Spleen (tissue), 13 donors: ENCODE measurements at places on chromosomes 2 and 18. TPM values are rescaled to one million over a fixed set of nuclear protein-coding genes. Genes with fewer than 3 reads are reported as not detected.

- peak; percentile 64 for DNase-seq
These were observed 113.4 kb downstream of the RTP5 start for GRCh38 chr2:241982706-241983570.

DNA sequence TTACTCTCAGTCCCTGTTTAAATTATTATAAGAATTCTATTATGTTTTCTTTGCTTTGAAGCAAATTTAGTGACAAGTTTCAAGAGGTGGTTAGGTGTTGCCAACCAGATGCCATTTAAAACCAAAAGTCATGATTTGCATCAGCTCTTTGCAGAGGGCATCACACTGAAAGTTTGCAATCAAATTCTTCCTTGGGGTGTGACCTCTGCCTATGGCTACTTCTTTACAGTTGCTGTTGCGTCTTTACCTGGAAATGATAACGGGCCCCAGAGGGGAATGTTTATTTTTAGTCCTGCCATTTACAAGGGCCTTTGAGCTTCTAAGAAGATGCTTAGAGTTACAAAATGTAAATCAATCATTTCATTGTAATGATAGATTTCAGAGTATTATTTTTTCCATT, 561.0 kb downstream of the ARHGAP15 start:
- no peak for DNase-seq

NT5DC4 gene
- 0.47 TPM for polyA plus RNA-seq

C2orf78 gene
- not detected for polyA plus RNA-seq

- no peak for DNase-seq
These were observed 91.8 kb downstream of the CABLES1 start for GRCh38 chr18:23226930-23227725.
